Foreskin melanocyte (primary cell): ENCODE measurements at places on chromosomes 12 and 14.

GRCh38 chr14:23069413-23069806 lies 12.1 kb upstream of the CDH24 start:
- no peak for DNase-seq

- DNase-seq, result no peak
Measured at GRCh38 chr14:75433631-75434071, 5.8 kb downstream of the JDP2 start.

GRCh38 chr12:93361151-93361919 lies 16.4 kb upstream of the NUDT4 start:
- DNase-seq, result no peak

GRCh38 chr12:122160761-122161160 lies 13.3 kb downstream of the IL31 start:
- DNase-seq, result no peak
